Activated effector memory CD4-positive, alpha-beta T cell treated with anti-CD3 and anti-CD28 coated beads, Interleukin-2, amount 50 U/mL, for 16 hours (primary cell): ENCODE measurements at places on chromosomes 13 and 19.
A peak's percentile ranks its signal among the peaks of the same experiment; 100 is the strongest.

GRCh38 chr19:49833599-49833998 lies 15.5 kb downstream of the MED25 start:
- no peak for DNase-seq

DNA sequence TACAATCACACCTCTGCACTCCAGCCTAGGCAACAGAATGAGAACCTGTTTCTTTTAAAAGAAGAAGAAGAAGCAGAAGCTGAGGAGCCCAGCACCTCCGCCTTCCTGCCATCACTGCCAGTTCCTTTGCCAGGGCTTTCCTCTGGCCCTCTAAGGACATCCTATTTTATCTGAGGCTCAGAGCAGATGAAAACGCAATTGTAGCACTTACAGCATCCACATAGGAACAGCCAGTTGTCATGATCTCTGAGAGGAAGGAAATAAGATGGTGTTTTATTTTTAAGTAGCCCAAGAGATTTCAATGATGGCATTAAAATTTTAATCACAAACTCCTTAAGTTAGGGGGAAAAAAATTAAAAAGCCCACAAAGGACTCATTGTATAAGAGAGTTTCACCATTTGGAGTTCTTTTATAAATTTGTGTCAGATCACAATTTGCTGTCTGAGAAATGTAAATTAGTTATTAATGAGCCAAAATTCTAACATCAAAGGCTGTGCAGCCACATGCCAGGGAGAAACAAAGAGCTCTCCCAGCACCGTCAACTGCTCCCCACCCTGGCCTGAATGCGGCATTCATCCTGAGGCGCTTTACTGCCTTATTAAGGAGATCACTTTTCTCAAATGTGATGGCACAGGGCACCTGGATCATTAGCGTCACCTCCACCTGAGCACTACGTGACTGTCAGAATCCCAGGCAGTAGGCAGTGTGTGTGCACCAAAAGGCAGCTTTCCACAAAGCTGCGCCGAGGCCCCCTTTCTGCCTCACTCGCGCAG lies 393.0 kb downstream of the FOXO1 start:
- DNase-seq, result no peak

DNA sequence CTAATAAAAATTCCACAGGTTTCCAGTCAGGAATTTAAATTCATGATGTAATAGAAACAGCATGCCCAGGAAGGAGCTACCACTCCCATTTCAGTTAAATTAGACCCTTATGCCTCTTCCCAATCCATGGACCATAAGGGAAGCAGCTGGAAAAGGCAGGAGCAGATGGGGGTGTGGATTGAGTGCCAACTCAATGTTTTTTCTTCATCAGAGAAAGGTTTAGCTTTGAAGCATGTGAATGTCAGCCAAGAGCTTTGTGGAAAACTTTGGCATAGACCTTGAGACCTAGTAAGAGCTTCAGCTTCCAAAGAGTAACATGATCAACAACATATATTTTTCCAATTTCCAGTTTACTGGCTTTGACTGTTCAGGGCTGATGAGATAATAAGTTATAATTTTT lies 2139.9 kb downstream of the PCDH9 start:
- DNase-seq, result no peak

GRCh38 chr13:103029798-103030197 lies 36.4 kb downstream of the SLC10A2 start:
- DNase-seq, result no peak

DNA sequence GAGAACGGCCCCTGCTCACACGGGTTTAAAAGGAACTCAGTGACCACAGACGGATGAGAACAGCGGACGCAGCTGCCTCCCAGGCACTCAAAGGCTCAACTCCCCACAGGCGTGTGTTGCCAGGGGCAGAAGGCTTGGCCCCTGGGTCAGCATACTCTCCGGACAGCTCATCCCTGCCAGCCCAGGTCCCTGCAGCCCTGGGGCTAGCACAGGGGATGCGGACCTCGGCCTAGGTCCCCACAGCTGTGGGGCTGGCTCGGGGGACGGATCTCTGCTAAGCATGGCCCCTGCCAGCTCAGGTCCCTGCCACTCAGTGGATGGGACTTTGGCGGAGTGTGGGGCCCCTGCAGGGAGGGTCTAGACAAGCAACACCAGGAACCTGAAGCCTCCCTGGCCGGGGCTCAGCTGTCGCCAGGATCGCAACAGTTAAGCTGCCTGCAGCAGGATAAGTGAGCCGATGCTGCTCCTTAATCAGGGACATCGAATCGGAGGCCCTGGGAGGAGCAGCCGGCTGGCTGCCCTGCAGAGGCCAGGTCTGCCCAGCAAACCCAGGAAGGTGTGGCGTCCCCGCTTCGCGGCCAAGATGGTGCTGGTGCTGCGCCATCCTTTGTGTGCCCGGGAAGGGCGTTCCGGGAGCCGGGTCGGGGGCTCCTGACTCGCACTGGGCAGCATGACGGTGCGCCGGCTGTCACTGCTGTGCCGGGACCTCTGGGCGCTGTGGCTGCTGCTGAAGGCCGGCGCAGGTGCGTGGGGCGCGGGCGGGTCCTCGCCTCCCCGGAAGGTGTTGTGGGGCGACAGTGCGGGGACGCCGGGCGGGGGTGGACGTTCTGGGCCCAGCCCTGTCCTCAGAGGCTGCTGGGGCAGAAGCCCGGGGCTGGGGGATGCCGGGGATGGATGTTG lies 32.5 kb downstream of the MCF2L start:
- DNase-seq, result no peak

GRCh38 chr19:46271481-46272197 lies 25.2 kb upstream of the HIF3A start:
- DNase-seq, result no peak

DNA sequence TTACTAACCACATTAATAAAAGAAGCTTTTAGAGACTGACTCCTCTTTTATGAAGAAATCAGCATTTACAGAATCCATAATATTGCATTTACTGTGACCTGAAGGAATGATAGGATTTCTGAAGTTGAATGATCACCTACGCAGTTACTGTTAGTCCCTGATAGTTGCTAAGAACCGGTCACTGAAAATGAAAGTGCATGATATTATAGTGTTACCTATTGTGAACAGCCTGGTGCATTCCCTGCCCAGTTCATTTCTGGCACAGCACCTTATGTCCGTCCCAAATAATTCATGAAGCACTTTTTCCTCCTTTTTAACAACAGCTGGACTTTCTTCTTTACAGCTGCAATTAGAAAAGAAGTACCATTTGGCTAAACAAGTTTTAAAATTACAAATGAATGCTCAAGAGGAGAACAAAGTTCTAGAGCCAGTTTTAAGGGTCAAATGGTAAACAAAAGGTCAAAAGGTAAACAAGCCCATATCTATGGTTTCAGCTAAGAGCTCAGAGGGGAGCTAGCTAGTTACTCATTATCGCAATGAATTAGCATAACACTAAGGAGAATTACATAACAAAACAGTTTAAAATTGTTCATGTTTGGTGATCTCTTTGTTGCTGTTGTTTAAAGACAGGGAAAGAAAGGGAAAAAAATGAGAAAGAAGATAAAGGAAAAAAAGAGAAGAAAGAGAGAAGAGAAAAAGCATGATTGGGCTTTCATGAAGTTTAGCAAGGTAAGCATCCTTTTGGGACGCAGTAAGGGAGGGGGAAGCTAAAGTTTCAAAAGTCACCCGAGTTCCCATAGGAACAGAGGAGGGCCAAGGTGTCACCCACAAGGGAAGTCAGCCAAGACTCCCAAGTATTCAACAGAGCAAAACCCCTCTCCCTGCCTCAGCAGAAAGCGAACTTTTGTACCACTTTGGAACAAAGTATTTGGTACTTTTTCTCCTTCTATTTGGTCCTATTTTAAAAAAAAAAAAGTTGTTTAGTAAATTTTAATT lies 50.2 kb downstream of the FLT3 start:
- no peak for DNase-seq

DNA sequence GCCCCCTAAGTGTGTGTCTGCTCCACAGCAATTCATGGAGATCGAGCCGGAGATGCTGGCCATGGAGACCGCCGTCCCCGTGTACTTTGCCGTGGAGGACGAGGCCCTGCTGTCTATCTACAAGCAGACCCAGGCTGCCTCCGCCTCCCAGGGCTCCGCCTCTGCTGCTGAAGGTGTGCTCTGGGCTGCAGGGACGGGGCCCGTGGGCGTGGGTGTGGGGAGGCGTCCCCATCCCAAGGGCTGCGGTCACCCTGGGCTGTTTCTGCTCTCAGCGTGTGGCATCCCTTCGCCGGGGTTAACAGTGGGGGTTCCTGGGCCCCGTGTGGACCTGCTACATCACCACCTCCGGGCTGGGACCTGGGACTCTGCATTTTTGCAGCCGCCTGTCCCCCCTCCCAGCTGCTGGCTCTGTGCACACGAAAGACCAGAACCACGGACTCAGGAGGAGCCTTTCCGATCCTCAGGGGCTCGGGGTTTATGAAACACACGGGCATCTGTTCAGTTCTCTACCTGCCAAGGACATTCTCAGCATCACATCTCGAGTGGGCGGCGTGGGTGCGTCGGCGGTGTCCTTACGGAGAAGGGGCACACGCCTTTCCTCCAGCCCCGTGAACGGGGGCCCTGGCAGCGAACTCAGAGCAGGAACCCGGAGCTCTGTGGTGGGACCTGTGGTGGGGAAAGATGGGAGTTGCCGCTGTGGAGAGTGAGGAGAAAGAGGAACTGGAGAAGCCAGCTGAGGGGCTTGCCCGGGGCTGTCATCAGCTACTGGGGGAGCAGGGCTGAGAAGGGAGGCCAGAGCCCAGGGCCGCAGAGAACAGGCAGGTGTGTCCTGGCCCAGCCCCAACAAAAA lies 7.8 kb downstream of the NCLN start:
- DNase-seq, result no peak

GRCh38 chr13:31380715-31381114 lies 180.9 kb downstream of the B3GLCT start:
- no peak for DNase-seq

DNA sequence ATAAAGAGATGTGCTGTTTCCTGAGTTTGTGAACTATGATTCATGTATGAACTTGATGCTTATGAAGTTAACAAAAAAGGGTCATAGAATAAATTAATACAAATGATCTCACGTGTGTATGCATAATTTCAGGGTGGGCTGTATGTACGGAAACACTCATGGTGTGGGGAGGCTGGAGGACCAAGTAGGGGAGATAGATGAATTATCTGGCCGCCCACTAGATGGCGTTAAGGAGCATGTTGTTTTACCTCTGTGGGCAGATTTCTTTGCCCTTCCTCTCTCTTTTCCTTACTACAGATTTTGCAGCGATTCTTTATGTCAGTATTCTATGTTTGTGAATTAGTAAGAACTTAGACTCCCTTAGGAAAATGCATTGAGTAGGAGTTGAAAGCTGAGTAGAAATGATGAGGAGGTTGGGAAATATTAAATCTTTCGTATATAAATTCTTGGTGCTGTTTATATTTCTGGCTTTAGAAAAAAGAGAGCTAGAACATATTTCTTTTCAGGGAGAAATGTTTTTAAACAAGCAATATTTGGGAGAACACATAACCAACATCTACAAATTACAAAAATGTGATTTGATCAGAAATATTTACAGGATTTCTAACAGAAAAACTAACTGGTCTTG lies 47.4 kb upstream of the TMTC4 start:
- peak; percentile 68 for DNase-seq

- DNase-seq, result no peak
Observed at GRCh38 chr13:58992478-58993042, 1171.2 kb downstream of the DIAPH3 start.

GRCh38 chr19:31351855-31352195 lies 2.6 kb upstream of the TSHZ3 start:
- DNase-seq, result no peak

- DNase-seq, result no peak
Observed at GRCh38 chr13:45899406-45899805, 47.9 kb upstream of the SIAH3 start.

- DNase-seq, result no peak
Observed at GRCh38 chr19:51641648-51642047, 5.0 kb downstream of the SIGLEC14 start.

DNA sequence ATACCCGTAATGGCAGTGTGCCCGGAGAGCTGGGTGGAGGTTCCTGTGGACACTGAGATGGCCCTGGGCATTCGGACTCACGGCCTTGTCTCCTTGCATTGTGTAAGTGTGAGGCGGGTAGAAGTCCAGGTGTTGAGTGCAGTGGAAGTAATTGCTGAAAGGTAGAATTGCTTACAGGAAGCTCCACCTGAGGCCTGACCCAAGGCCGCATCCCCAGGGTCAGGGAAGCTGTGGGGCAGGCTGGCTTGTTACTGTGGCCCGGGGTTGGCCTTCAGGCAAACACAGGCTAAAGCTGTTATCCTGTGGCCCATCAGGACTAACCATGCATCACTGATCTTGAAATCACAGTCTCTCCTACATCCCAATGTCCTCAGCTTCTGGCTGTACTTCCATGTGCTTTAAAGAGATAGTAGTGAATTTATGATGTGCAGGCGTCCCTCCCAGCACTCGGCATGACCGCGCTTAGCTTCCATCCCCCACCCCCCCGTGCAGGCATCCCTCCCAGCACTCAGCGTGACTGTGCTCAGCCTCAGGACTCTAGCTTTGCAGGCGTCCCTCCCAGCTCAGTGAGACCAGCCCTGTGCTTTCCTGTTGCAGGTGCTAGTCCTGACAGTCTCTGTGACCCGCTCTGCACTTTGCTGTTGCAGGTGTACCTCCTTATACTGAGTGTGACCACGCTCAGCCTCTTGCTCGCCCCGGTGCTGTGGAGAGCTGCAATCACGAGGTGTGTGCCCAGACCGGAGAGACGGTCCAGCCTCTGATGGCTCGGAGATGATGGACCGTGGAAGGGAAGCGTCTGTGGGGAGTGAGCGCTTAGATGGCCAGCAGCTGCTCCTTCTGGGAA lies 35.6 kb upstream of the TFDP1 start:
- DNase-seq, result no peak

DNA sequence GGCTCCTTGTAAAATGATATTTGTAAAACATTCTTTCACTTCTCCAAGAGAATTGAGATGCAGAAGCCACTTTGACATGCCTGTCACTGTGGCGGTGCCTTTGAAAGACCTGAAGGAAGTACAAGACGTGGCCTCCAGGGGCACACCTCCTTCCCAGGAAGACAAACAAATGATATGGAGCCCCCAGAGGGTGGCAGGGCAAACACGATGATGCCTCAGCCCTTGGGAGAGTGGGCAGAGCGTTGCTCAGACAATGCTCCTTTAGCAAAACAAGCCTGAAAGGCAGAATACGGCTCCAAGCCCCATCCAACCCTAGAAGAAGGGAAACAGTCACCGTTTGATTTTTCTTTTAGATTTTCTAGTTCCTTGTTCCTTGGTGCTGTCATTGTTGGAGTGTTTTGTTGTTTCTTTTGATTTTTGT lies 9.2 kb upstream of the ATP12A start:
- no peak for DNase-seq

GRCh38 chr13:38763446-38764381 lies 76.8 kb downstream of the FREM2 start:
- no peak for DNase-seq

GRCh38 chr19:46068345-46069258 lies 27.8 kb upstream of the IGFL4 start:
- DNase-seq, result no peak

DNA sequence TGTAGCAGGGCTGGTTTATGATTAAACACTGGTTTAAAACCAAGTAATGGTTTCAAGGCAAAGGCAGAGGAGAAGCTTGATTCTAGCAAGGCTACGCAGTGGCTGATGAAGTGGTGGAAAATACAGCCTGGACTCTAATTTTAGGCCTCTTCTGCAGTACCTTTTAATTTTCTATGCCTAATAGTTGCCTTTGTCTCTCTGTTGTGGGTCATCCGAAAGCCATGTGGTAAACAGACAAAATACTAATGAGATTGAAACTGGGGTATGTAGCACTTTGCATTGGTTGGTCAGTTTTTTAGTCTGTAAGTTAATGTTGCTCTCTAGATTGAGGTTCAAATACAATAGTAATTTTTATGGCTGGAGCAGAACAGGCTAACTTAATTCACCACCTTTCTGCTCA lies 3.3 kb downstream of the LMO7 start:
- no peak for DNase-seq
